ENCODE measurements at places on chromosomes 2 and 18.

GRCh38 chr2:32773448-32773808 lies 145.6 kb downstream of the TTC27 start:
- no peak for DNase-seq

GRCh38 chr2:223854741-223855140 lies 17.4 kb upstream of the AP1S3 start:
- no peak for DNase-seq

GRCh38 chr2:205535001-205535400 lies 147.3 kb upstream of the NRP2 start:
- no peak for DNase-seq

DNA sequence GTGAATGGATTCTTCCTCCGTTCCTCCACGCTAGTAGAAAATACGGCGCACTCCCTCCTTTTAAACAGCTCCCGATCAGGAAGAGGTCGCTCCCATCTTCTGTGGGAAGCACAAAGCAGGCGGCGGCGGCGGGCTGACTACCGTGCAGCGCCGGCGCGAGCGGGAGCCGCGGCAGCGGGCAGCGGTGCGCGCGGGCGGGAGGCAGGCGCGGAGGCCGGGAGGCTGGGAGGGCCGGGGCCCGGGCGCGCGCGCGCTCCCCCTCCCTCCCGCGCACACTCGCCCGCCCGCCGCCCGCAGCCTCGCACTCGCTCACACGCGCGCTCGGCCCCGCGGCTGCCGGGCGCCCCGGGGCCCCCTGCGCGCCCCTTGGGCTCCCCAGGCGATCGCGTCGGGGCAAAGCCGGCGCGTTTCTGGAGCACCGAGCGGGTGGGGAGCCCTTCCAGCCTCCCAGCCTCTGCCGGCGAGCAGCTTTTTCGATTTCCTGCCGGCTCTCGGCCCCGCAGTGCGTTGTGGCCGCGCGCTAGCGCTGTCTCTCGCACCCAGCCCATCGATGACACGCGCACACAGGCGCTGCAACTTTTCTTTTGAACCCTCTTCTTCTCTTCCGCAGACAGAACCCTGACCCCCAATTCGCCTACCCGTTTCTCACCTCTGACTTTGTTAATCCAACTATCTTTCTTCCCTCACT lies at the start of gene SLC8A1:
SLC8A1 (minus strand) TSS at position 173 of the 688 bp plus-strand sequence.
- DNase-seq = no peak

- no peak for DNase-seq
Measured at GRCh38 chr2:84373391-84373790, 85.7 kb downstream of the SUCLG1 start.

DNA sequence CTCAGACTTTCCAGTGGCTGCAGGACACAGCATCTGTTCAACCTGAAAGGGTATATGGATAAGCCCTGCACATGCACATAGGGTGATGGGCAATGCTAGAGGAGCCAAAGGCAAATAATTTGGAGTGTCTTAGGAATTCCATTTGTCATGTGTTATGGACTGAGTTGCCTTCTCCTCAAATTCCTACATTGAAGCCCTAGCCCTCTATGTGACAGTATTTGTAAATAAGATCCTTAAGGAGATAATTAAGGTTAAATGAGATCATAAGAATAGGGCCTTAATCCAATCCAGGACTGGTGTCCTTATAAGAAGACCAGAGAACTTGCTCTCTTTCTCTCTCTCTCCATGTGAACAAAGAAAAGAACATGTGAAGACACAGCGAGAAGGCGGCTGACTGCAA lies 42.9 kb upstream of the CREG2 start:
- DNase-seq = no peak

GRCh38 chr2:69309351-69310110 lies 77.5 kb downstream of the GFPT1 start:
- DNase-seq = peak; percentile 77

DNA sequence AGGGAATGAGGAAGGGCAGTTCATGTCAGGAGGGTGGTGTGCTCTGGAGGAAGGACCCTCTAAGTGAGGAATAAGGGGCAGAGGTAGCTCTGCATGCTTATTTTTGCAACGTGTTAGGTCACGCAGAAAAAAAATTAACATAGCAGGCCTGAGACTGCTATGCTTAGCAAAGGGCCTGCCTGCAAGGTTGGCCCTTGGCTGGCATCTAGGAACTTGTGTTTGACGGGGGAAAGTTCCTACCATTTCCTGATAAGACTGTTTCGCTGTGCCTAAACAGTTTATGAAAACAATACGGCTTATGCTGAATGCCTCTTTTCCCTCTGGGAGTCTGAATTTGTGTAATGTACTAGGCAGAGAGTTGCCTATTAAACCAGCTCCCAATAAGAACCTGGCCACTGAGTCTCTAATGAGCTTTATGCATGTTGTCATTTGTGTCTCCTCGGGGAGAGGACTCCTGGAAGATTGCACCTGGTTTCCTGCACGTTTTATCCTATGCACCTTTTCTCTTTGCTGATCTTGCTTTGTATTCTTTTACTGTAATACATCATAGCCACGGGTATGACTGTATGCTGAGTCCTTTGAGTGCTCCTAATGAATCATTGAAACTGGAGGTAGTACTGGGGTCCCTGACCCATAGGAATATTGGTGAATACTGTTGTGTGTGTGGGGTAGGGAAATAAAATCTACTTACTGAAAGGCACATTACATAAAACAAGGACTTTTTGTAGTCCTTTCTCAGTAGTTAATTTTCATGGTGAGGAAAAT lies 169.0 kb downstream of the PRPF40A start:
- DNase-seq = no peak

DNA sequence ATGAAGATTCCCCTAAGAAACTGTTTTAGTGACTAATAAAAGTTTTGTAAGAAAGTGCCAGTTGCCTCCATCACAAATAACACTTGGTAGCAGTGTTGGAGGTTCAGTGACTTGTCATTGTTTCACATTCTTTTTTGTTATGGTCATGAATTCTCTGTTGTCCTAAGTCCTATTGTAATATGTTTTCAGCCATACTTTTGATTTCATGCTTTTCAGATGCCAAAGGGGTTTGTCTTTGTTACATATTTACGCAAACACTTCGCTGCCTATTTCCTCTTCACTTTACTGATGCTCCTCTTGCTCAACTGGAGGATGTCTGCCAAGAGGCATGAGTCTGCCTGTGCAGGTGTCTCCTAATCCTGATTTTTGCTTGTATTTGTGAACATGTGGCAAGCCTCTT lies 66.6 kb downstream of the PHLPP1 start:
- no peak for DNase-seq

GRCh38 chr2:45806563-45807358 lies 155.3 kb downstream of the PRKCE start:
- no peak for DNase-seq

- no peak for DNase-seq
Measured at GRCh38 chr18:49886891-49887764, 73.8 kb upstream of the ACAA2 start.

DNA sequence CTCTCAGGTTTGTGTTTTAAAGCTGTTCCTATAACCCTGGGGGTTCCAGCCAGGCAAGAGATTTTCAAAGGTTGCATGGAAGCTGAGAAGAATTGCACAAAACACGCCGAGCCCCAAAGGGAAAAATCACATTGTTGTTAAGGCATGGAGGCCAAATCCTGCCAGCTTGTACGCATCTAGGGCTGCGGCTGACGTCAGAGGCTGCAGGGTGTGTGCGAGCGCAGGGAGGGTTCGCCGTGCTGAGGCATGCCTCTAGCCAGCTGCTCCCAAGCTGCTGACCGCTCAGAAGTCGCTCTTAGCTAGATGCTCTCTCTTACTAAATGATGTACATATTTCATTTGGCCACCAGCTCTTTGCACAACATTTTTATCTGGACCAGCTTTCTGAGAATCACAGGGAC lies 191.8 kb downstream of the LPIN1 start:
- DNase-seq = no peak

- DNase-seq = no peak
Measured at GRCh38 chr2:235984552-235984951, 183.6 kb downstream of the GBX2 start.

- DNase-seq = peak; percentile 28
Measured at GRCh38 chr2:232592772-232593395, 40.5 kb upstream of the EFHD1 start.

- DNase-seq = no peak
Measured at GRCh38 chr2:223724861-223725260, 112.5 kb downstream of the AP1S3 start.

GRCh38 chr2:179579800-179580199 lies 281.6 kb downstream of the ZNF385B start:
- DNase-seq = no peak

DNA sequence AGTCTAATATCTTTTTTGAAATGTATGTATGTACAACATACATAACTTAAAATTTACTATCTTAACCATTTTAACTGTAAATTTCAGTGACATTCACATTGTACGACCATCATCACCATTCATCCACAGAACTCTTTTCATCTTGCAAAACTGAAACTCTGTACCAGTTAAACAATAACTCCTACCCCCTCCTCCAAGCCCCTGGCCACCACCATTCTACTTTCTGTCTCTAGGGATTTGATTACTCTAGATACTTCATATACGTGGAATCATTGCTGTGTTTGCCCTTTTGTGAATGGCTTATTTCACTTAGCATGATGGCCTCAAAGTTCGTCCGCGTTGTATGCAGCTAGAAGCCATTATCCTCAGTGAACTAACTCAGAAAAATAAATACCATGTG lies 217.0 kb downstream of the METTL4 start:
- DNase-seq = no peak

- no peak for DNase-seq
Measured at GRCh38 chr2:101881131-101881530, 110.6 kb upstream of the IL1R2 start.

GRCh38 chr2:205785507-205786260 lies 103.4 kb downstream of the NRP2 start:
- no peak for DNase-seq

DNA sequence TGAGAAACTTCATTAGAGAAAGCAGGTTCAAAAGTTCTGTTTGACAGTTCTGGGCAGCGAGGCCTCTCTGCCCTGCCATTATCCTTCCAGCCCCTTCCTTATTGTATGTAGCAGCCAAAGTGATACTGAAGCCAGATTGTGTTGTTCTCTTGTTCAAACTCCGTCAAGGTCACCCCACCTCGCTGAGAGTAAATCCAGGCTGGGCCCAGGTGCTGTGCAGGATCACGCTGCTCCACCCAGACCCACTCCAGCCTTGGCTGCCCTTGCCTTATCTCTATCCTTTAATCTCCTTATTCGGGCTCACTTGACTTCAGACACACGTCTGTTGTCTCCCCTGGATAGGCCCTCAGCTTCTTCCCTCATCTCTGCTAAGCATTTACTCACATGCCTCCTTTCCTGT lies 196.1 kb downstream of the CPS1 start:
- DNase-seq = no peak

- DNase-seq = no peak
Measured at GRCh38 chr2:186721956-186722355, 28.1 kb downstream of the FAM171B start.

- no peak for DNase-seq
Measured at GRCh38 chr18:13137670-13138419, 80.7 kb upstream of the LDLRAD4 start.

- no peak for DNase-seq
Measured at GRCh38 chr2:232335859-232336215, 42.7 kb upstream of the ALPP start.

- DNase-seq = no peak
Measured at GRCh38 chr2:57849843-57850242, 196.8 kb upstream of the VRK2 start.

GRCh38 chr2:158542577-158542976 lies 85.8 kb downstream of the PKP4 start:
- no peak for DNase-seq

DNA sequence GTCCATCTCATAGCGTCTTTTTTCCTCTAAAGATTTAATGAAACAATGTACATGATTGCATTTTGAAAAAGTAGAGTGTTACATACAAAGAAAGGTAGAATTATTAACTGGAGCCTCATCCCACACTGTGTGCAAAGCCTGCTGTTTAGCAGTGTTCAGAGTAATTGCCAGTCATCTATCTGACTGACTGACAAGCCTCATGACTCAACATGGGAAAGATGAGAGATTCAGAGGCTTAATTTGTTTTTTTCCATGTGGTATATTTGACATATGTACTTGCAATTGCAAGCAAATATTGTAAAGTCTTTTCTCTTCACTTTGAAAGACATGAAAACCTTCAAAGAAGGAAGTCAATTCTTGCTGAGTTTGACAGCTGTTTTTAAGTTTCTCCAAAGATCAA lies 14.7 kb downstream of the PCARE start:
- DNase-seq = no peak

DNA sequence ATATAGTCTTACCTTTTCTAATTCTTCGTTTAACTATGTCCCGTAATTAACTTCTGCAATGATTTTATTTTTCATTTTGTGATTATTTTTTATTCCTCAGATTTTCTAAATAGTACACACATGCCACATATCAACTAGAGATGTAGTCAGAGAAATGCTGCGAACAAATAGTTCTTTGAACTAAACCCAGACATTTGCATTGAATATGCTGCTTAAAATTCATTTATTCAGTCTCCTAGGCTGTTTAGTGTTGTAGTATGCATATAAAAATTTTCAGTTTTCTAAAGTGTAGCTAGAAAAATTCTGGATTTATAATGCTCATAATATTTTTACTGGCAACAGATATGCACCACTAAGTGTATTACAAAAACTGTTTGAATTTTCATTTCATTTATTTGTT lies 68.9 kb upstream of the SLC38A11 start:
- no peak for DNase-seq

DNA sequence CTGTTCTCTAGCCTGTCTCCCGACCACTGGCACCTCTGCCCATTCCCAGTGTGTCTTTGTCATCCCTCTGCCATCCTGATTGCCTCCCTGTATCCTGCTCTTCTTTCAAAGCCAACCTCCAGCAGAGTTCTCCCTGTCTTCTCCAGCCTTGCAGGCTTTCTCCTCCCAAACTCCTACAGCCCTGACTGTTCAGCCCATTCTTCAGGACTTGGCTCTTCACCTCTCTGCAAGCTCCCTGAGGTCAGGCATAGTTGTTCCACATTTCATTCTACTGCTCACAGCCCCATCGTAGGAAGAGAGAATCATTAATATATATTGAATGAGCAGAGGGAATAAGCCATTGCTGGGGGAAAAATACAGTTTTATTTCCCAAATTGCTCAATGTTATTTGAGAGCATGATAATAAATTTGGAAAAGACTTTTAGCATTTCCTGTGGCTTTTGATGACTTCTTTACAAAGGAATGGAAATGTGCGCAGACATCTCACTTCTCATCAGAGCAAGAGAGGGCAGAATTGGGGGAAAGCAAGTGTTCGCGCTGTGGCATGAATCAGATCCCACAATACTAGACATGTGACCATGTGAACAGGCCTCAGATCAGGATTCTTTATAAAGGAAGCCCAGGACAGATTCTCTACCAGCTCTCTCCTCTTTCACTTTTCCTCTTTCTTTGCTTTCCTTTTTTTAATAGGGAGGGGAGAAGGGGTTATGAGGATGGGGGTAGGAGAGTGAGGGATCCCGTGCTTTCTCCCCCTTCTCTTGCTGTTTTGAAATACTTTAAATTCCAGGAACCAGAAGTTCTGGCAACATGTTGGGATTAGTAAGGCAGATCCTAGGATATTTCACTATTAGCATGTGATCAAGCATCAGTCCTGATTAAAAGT lies 37.4 kb downstream of the EPAS1 start:
- no peak for DNase-seq

Data from urinary bladder (tissue), 4 donors.